ENCODE measurements at places on chromosomes 2 and 18. TPM values are rescaled to one million over a fixed set of nuclear protein-coding genes. Genes with fewer than 3 reads are reported as not detected.

The CHN1 gene
- 28.1 TPM for total RNA-seq

The ITGA4 gene
- 2.5 TPM for total RNA-seq

The ZNF804A gene
- not detected for total RNA-seq

The HOXD13 gene
- not detected for total RNA-seq

The STARD6 gene
- total RNA-seq = not detected

The TBR1 gene
- not detected for total RNA-seq

The PCGF1 gene
- total RNA-seq = 12.3 TPM

The HOXD3 gene
- total RNA-seq = 0.99 TPM

The ICOS gene
- not detected for total RNA-seq

The NEU2 gene
- not detected for total RNA-seq

The SPATA3 gene
- total RNA-seq = not detected

The ALK gene
- total RNA-seq = 1.6 TPM

The MREG gene
- total RNA-seq = 0.40 TPM

The REG1B gene
- total RNA-seq = not detected

The FASTKD2 gene
- 24.5 TPM for total RNA-seq

The EDAR gene
- total RNA-seq = not detected

The STPG4 gene
- not detected for total RNA-seq

Data from esophagus muscularis mucosa (tissue), 4 donors.